Hematopoietic multipotent progenitor cell treated with erythropoietin and hydrocortisone succinate and interleukin-3 and kit ligand, for 4 days (in vitro differentiated cells): ENCODE measurements at places on chromosomes 3 and 15.

DNA sequence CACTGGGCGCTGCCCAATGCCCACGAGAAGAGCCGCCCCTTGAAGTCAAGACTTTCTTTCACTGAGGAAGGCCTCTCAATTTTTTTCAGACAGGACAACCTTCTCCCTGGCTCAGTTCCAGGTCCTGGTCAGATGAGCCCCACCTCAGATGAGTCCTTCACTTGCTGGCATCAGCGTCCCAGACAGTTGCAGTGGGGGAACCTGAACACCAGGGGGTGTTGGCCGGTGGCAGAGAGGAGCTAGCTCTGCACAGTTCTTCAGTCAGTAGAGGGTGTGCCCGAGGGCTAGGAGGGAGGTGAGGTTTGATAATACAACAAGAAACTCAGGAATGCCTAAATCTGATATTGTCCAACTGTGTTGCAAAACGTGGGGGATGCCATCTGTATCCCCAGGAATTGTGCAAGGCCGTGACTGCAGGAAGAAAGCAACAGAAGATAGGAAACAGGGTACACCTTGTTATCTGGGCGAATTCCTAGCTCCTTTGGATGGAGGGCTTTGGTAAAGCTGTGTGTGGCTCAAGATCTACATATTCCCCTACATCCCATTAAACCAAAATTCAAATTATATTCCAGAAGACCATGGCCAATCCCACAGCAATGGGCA, 34.3 kb downstream of the CCR3 start:
- peak; percentile 83 for DNase-seq

GRCh38 chr3:16171009-16171408, 3.5 kb upstream of the GALNT15 start:
- DNase-seq: no peak

- no peak for DNase-seq
These were observed 56.4 kb upstream of the TAMM41 start for GRCh38 chr3:11903047-11903446.

DNA sequence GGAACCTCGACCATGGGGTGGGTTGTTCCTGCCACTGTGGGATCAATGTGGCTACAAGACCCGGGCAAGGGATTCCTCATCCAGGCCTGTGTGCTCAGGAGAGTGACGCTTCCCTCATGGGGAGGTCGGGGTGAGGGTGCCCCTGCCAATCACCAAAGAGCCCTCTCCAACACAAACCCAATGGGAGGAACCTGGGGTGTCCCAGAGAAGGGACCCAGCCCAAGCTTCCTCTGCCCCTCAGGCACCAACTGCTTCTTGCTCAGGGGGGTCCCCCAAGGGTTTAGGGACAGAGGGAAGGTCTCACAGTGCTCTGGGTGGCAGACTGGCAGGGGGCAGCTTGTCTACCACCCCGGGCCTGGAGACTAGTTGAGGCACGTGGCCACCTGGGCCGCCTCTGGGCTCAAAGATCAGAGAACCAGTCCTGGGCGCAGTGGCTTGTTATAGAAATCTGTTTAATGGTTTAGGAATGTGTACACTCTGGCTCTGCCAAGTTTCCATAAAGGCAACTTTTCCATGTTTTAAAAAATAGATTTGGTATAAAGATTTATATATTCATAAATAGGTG, 26.6 kb downstream of the GP9 start:
- no peak for DNase-seq

GRCh38 chr3:49530231-49530630, 24.0 kb upstream of the BSN start:
- no peak for DNase-seq

- DNase-seq: no peak
These were observed 488.0 kb upstream of the SUCLG2 start for GRCh38 chr3:68142441-68142840.

GRCh38 chr3:24945563-24945962, 450.9 kb upstream of the THRB start:
- no peak for DNase-seq

DNA sequence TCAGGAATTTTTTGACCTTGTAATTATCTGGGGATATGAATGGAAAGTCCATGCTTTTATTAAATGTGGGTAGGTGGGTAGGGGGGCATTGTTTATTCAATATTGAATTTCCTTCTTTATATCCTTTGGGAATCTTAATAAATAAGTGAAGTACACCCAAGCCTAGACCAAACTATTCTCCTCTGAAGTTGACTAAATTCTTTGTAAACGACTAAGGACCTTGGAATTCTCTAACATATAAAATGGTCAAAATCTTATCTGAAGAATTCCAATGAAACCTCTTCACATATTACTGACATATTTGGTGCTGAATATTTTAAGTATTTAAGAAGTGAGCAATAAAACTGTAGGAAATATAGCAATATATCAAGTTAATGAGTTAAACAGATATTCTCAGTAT, 1432.1 kb upstream of the GBE1 start:
- no peak for DNase-seq

DNA sequence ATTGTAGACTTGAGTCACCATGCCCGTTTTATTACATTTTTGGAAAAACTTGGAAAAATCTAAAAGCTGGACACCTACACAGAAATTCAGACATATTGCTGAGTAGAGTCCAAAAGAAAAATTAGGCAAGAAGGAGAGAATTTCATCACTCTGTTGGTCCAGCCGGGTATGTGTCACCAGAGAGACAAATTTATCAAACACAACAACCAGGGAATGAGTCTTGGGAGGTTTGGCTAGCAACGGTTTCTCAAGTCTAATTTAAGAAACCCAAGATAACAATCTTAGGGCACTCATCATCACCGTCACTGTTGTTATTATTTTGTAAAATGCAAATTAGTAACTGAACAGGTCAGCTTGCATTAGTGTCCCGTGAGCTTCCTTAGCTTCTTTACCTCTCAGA, 197.5 kb upstream of the C2CD4B start:
- DNase-seq: no peak

- peak; percentile 93 for DNase-seq
These were observed 818.8 kb upstream of the LMCD1 start for GRCh38 chr3:7682822-7683229.

DNA sequence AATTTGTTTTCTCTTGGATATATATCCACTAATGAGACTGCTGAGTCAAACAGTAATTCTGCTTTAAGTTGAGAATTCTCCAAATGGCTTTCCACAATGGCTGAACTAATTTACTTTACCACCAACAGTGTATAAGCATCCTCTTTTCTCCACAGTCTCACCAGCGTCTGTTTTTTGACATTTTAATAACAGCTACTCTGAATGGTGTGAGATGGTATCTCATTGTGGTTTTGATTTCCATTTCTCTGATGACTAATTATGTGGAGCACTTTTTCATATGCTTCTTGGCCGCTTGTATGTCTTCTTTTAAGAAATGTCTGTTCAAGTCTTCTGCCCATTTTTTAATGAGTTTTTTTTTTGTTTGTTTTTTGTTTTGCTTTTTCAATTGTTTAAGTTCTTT, 206.2 kb downstream of the CTNNB1 start:
- peak; percentile 30 for DNase-seq

GRCh38 chr15:28956491-28956890, 70.7 kb downstream of the APBA2 start:
- DNase-seq: no peak

DNA sequence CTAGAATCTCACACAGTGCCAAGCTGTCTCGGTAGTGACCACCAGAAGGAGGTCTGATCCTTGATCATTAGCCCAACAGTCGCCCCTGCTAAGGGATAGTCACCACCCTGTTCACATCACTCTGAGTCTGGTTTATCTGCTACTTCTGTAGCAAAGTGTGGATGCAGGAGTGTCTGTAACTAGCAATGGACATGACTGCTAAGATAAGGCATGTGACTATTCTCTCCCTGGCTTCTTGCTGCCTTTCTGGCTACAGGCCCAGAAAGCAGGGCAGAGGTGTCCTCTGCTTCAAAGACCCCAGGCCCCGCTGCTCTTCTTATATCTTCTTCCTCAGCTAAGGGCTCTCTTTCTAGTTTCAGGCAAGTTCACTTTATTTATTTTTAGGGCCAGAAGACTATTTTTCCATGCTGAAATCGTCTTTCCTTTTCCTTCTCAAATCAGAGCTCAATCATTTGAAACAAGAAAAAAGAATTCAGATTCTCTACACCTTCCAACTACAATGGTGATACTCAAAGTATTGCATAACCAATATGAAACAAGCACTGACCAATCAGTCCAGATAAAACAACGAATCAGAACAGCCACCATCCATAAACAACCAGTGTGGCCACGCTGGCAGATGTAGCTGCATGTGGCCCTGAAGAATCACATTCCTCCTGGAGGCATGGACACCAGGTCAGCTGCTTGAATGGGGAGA, 8.0 kb upstream of the KNG1 start:
- peak; percentile 33 for DNase-seq

DNA sequence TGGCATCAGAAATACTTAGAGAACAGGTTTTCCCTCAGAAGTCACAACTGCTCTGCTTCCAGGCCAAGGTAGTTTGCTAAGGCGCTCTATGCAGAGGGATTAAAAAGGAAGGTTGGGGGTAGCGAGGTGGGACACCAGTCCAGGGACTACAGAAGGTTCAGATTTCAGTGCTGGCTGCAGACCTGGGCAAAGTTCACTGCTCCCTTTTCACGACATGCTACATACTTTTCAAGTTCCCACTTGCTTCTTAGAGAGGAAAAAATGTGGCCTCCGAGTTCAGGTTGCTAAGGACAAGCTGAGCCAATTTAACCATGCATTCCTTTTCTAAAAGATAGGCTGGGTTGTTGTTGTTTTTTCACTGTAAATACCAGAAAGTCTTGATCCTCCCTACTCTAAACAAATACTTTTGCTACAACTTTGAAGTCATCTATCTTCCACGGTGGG, 158.6 kb upstream of the NR2F2 start:
- DNase-seq: no peak

- no peak for DNase-seq
These were observed 53.4 kb upstream of the CCDC50 start for GRCh38 chr3:191275751-191276150.

DNA sequence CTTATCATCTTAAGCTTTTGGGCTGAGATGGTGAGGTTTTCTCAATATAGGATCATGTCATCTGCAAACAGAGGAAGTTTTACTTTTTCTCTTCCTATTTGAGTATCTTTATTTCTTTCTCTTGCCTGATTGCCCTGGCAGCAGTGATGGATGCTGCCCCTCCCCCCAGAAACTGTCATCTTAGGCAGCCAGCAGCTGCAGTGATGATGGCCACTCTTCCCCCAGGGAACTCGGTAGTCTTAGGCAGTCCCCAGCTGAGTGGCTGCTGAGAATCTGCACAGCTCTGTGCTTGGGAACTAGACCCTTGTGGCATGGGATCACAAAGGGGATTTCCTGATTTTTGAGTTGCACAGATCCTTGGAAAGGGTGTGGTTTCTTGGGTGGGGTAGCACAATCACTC, 791.1 kb upstream of the ALCAM start:
- DNase-seq: no peak

DNA sequence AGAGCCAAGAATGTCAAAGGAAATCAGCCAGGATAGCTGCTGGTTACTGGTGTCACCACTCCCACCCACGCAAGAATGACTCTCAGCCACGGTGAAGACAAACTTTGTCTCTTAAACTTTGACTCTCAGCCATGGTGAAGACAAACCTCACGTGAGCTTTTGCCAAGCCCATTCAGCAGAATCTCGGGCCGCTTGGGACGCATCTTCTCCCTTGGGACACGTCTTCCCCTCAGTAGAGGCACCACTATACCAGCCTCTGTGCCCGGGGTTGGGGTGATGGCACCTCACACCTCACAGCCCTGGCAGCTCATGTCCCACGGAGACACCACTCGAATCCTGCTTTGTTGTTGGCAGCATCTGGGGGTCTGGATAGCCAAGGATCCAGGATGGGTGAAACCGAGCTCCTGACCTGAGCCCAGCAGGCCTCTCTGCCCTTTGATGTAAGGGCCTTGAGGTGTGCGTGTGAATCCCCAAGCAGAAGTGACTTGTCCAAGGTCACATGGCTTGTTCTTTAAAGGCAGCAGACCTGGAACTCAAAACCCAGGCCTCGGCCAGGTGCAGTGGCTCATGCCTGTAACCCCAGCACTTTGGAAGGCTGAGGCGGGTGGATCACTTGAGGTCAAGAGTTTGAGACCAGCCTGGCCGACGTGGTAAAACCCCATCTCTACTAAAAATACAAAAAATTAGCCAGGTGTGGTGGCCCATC, 21.8 kb downstream of the RBPMS2 start:
- DNase-seq: no peak

DNA sequence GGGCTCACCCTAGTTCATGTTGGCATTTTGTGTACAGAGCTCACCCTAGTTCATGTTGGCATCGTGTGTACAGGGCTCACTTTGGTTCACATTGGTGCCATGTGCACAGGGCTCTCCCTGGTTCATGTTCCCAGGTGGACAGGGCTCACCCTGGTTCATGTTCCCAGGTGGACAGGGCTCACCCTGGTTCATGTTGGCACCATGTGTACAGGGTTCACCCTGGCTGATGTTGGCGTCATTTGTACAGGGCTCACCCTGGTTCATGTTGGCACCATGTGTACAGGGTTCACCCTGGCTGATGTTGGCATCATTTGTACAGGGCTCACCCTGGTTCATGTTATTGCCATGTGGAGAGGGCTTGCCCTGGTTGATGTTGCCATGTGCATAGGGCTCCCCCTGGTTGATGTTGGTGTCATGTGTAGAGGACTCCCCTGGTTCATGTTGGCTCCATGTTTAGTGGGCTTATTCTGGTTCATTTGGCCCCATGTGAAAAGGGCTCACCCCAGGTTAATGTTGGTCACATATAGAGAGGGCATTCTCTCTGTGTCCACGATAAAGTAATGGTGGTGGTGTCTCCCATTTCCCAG, 31.7 kb upstream of the NR2C2 start:
- peak; percentile 42 for DNase-seq

- no peak for DNase-seq
These were observed 41.6 kb upstream of the GALNT15 start for GRCh38 chr3:16132928-16133327.

DNA sequence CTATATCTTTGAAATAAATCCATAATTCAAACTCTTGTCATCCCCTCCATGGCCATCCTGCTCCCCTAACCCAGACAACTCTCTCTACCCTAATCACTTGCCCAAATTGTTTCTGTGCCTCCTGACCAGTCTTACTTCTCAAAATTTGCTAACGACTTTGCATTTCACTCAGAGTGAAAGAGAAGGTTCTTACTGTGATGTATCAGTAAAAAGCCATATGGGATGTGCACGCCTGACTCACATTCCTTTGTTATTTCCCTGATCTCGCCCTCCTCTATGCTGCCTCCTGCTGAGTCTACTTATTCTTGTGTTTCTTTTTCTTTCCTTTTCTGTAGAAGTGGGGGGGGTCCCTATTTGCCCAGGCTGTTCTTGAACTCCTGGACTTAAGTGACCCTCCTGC, 487.2 kb upstream of the FRG2C start:
- DNase-seq: no peak

DNA sequence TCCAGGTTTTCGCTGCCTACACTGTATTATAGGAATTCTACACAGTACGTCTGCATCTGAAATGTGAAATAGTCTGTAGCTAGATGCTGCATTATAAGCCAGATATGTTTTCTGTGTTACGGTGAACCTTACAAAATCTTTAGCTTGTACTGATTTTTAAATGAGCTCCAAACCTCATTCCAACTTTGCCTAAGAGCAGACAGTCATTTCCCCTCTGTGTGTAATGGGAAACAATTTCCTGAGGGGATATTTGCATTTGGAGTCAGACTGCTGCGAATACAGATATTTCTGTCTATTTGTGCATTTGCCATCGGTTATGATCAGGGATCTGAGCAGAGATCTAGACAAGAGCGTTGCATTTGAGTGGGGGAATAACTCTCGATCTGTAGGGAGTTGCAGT, 37.5 kb downstream of the ARNT2 start:
- DNase-seq: no peak
